ENCODE measurements at places on chromosomes 16 and 17.

DNA sequence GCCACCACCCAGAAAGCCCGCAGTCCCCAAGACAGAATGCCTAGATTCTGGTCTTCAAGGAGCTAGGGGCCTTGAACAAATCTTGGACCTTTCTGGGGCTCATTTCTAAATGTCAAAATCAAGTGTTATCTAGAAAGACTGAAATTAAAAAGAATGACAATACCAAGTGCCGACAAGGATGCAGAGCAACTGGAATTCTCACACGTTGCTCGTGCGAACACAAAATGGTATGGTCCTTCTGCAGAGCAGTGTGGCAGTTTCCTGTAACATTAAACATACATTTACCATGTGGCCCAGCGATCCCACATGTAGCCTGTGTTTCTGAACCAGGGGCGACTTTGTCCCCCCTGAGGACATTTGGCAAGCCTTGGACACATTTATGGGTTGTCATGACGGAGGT, 137.9 kb downstream of the GAS7 start:
- no peak for DNase-seq

- no peak for DNase-seq
Measured at GRCh38 chr17:20774472-20775135, 195.1 kb downstream of the CDRT15L2 start.

DNA sequence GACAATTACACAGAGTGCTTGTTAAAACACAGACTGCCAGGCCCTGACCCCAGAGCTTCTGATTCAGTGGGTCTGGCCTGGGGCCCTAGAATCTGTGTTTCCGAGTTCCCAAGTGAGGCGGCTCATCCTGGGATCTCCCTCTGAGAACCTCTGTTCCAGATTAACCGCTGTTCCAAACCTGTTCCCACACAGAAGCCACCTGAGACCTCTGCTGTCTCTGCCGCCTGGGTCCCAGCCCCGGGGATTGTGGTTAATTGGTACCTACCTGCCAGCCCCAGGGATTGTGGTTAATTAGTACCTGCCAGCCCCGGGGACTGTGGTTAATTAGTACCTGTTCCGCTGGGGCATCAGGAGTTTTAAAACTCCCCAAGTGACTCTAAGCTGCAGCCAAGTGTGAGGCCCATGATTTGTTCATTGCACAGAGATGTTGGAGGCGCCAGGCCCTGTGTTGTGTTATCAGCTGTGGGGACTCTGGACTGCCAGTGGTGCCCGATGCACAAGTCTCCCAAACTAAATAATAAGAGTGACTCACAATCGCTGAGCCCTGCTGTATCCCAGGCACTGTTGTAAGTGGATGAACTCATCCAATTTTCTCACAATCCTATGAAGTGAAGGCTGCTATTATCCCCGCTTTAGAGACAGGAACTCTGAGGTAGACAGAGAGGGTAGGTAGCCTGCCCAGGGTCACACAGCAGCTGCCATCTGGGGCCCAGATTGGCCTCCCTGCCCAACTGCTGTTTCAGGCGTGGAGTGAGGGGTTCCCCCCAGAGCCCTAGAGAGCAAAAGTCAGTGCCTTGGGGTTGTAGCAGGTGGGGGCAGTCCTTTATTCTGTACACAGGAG, 219.7 kb downstream of the IRF8 start:
- no peak for DNase-seq

- no peak for DNase-seq
Measured at GRCh38 chr17:46063241-46063640, 64.2 kb downstream of the STH start.

DNA sequence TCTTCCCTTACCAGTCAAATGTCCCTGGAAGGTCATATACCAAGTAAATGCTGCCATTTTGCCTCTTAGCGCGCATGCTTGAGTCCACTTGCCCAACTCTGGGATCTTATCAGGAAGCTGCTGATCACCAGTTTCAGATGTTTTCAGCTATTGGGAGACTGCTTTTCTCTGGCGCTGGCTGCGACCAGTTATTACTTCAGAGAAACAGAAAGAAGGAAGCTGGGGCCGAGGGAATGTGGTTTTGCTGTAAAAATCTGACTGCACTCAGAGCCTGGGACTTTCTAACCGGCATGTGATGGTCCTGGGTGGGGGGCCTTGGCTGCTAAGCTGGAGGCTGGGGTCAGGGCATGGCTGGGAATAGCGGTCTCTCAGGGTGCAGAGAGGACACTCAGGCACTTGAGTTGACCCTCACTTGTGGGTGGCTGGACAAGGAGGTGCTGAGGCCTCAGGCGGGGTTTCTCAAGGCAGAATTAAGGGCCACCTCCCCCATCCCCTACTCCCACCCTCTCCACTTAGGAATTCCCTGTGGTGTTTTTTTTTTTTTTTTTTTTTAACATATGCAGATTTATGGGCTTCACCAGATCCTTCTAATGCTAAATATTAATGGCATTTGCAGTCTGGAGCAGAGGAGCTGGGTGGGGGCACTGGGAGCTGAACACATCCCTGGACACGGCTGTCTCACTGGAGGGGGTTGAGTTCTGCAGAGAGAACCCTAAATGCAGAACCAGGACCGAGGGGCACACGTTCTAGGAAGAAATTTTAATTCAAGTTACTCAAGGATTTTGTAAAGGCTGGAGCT, 145.8 kb downstream of the CYLD start:
- DNase-seq, result no peak

DNA sequence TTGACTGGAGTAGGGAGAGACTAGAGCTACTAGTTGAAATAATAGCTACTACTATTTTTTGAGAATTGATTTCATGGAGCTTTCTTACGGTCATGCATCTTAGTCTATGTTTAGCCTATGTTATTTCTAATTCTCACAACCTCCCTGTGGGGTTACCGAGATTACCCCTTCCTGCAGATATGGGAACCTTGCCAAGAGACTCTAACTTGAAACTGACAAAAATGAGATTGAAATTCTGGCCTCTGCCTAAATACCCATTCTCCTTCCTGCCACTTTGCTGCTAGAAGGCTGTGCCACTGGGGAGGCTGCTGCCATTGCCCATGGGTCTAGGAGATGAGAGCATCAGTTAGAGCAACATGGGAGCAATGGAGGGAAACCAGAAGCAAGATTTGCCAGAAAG, 410.3 kb downstream of the CDH13 start:
- DNase-seq, result no peak

DNA sequence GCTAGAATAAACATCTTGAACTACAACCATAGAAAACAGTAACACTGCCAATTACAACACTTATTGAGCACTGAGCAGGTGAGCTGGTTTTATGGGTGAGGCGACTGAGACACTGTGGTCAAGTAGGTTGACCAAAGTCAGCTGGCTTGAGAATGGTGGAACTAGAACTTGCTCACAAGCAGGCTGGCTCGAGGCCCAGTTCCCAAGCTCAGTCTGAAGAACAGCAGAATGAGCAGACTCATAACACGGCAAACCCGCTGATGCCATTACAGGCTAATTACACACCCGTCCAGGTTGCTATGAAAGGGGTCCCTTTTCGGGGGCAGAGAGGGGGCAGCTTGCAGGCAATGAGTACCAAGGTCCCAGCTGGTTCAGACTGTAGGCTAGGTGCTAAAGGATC, 6.5 kb downstream of the ZZEF1 start:
- no peak for DNase-seq

- DNase-seq, result no peak
Measured at GRCh38 chr16:31268891-31269290, 9.1 kb downstream of the ITGAM start.

- DNase-seq, result no peak
Measured at GRCh38 chr16:1196494-1196893, 28.6 kb downstream of the TPSG1 start.

DNA sequence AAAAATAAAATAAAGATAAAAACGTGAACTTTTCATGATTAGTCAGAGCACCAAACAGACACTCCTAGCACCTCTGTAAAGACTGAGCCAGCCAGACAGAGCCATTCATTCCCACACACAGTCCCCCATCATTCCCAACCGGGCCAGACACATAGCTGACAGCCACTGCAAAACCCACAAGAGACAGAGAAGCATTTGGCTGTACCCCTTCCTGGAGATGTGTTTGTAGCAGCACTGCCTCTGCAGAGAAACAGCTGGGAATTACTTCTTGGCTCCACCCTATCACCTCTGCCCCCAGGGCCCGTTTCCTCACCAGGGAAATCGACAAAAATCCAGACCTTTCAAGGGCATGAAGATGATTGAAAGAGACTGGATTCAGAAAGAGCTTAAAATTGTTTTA, 46.4 kb downstream of the MYH11 start:
- DNase-seq, result no peak

GRCh38 chr17:34762078-34762477, 182.7 kb downstream of the TMEM132E start:
- DNase-seq, result no peak

DNA sequence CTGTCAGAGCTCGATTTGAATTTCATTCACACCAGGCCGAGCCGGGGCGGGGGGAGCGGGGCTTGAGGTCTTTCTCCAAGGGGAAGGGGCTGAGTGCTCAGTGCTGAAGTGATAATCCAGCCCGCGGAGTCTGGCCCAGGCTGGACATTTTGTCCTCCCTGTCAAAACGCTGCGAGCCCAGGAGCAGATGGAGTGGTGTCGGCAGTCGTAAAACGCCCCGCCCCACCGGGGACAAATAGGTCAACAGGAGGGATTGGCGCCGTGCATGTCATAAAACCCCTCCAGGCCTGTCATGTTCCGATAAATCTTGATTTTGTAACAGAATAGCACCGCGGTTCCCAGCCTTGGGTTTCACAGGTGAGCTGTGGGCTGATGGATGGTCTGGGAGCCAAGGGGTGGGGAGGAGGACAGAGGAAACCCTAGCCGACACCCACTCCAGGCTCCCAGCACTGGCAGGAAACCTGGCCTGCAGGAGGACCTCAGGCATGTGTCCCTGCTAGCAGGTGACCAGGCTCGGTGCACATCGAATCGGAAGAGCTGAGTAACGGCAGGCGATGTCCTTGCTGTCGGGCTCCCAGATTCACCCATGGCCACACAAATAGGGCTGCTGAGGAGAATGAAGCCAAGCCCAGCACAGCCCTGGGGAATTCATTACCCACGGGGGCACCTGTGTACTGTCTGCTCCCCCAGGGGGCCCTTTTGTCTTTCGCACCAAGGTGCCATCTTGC, 341.4 kb downstream of the FOXL1 start:
- DNase-seq, result no peak

GRCh38 chr16:66300037-66300436, 66.5 kb upstream of the CDH5 start:
- no peak for DNase-seq

GRCh38 chr17:14451729-14452191, 150.9 kb downstream of the HS3ST3B1 start:
- no peak for DNase-seq

- DNase-seq, result no peak
Measured at GRCh38 chr16:79869304-79870015, 268.9 kb upstream of the MAF start.

GRCh38 chr17:55588446-55589242, 77.4 kb upstream of the SMIM36 start:
- no peak for DNase-seq

DNA sequence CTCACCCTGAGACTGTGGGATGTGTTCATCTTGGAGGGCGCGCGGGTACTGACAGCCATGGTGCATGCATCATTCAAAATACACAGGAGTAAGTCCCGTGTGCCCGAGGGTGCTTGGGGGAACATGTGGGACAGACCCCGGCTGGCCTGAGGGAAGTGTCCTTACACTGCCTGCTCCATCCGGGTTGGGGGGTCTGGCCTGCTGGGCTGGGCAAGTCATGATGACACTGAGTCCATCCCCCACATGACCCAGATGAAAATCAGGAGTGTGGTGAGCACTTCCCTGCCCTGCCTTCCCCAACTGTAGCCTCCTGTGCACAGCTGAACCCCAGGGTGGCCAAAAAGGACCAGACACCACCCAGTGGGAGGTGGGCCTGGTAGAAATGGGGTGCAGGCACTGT, 10.8 kb downstream of the TBC1D26 start:
- DNase-seq, result no peak

DNA sequence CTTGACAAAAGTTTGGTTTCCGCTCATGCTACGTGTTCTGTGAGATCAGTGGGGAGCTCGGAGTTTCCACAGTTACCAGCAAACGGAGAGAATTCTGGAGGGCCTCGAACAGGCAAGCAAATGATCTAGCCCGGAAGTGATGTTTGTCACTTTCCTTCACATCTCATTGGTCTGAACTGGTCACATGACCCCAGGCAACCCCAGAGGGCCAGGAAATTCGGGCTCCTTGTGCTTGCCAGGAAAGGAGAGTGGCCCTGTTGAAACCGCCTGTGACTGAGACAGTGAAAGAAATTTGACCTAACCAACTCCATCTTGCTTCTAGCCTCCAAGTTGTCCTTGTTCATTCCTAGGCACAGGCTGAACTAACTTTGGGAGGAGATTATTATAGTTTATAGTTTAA, 23.0 kb downstream of the SPPL2C start:
- DNase-seq, result no peak

DNA sequence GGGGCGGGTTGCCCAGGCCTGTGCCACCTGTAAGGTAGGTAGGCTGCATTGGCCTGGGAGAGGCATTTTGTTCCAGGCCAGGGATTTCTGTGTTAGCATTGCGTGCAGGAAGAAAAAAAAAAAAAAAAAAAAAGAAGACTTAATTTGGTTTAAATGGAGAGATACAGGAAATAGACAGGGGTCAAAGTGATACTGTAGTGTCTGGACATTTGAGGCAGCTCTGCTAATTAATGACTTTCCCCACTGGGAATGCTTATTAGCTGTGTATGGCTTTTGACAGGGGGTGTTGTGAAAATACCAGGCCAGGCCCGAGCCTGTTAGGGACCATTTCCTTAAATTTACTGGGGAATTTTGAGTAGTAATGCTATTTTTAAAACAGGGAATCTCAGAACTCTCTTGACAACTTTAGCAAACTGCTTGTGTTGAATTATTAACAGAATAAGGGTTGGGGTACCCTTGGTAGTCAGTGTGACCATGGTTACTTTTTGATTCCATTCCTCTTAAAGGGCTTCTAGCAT, 1.0 kb downstream of the MAP2K4 start:
- DNase-seq, result no peak

GRCh38 chr16:85888405-85889331, 10.3 kb upstream of the IRF8 start:
- DNase-seq, result no peak

DNA sequence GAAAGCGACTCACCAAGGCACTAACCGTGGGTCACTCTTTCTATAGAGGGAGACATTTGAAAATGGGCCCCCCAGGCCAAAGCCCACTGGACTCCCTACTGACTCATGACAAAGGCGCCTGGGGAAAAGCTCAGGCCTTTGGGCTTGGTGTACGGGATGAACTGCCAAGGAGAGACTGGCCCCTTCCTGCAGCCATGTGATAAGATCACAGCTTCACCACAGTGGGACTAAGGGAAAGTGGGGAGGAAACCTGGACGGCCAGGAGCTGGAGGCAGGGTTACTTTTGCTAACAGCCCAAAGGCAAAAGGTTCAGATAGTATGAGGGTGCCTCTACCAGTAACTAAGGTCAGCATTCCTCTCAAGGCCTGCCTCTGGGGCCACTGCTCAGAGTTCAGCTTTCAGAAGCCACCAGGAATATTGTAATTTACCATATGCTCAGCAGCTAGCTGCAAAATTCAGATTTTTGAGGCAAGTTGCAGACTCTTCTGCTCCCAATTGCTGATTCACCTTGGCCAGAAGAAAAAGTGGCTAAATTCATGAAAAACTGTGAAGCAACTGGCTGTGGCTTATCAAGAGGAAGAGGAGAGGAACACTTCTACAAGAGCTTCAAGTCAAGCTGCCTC, 37.1 kb upstream of the SLC25A19 start:
- no peak for DNase-seq

- no peak for DNase-seq
Measured at GRCh38 chr17:16980061-16980460, 8.1 kb upstream of the TNFRSF13B start.
